Retina (tissue), 1 donor: ENCODE measurements at places on chromosomes 11 and 22.

GRCh38 chr11:18449251-18449650 is 6.4 kb upstream of the LDHAL6A start:
- DNase-seq = no peak

DNA sequence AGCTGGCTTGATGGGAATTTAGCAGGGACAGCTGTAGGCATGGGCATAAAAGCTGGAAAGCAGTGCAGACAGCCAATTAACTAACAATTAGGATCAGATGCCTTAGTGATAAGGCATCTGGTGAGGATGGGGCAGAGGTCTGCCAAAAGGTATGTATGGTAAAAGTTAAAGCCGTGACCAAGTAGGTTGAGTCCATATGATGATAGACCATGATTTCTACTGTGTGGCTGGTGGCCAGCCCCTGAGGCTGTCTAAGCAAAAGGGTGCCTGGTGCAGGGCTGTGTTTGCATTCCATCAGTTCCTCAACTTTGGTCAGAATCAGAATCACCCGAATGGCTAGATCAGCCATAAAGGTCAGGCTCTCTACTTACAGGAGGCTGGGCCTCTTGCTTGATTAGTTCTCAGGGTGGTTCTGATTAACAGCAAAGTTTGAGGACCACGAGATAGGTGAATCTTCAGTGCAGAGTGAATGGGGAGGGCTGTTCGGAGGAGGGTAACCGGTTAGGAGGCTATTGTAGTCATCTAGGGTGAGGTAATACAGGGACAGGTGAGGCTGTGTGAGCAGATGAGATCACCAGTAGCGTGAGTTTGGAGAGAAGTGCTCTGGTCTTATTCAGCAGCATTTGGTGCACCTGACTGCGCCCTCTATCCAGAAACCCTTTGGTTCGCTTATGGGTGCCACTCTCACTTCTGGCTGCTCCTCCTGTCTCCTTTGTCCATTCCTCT is 27.2 kb downstream of the PPFIBP2 start:
- DNase-seq = no peak

DNA sequence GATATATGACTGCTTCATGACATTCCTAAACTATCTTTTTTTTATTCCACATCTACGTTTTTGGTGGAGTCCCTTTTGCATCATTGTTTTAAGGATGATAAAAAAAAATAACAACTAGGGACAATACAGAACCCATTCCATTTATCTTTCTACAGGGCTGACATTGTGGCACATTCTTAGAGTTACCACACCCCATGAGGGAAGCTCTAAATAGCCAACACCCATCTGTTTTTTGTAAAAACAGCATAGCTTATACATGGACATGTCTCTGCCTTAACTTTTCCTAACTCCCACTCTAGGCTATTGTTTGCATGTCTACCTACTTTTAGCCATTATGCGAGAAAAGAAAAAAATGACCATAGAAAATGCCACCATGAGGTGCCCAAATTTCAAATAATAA is 13.2 kb downstream of the MS4A1 start:
- no peak for DNase-seq

- DNase-seq = no peak
Observed at GRCh38 chr11:27296497-27296896, 66.5 kb downstream of the CCDC34 start.

DNA sequence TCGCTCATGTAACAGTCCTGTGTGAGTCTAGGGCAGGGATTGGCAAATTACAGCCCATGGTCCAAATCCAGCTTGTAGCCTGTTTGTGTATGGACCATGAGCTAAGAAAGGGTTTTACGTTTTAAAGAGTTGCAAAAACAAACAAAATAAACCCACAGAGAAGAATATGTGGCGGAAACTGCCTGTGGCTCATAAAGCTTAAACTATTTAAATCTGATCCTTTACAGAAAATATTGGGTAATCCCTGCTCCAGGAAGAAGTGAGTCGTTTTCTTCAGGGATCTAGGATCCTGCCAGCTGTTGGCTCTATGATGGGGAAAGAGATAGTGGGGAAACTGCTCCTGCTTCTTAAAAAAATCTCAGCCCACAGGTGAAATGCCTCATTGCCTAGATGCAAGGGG is 3.4 kb upstream of the OR6Q1 start:
- DNase-seq = no peak

- DNase-seq = peak; percentile 61
Observed at GRCh38 chr11:11661326-11662040, 39.7 kb upstream of the GALNT18 start.

GRCh38 chr11:40125054-40125453 is 1334.4 kb downstream of the LRRC4C start:
- DNase-seq = no peak

DNA sequence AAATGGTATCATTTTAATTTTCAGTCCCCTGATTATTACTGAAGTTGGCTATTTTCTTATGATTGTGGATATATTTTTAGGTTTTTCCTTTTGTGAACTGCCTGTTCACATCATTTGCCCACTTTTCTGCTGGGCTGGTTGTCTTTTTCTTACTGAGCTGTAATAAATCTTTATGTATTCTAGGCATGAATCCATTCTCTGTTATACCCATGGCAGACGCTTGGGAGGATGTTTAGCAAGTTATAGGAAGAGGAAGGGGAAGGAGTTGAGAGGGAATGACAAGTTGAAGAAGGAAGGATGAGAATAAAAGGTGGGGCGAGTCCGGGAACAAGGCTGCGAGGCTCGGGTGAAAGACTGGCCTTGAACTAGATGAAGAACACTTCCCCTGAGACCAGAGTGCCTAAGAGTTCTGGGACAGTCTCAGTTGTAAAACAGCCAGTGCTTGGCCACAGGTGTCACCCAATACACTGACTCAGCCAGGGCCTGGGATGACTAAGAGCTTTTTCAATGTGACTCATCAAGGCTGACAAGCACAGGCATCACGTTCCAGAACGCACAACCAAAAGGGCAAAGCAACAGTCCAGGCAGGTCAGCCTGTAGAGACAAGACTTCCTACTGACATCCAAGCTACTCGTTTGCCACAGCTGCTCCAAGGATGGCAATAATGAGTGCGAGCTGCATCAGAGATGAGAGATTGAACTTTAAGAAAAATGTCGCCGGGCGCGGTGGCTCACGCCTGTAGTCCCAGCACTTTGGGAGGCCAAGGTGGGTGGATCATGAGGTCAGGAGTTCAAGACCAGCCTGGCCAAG is 35.2 kb downstream of the LRFN4 start:
- DNase-seq = no peak

- peak; percentile 89 for DNase-seq
Observed at GRCh38 chr11:118908901-118909618, 16.7 kb downstream of the BCL9L start.

- DNase-seq = no peak
Observed at GRCh38 chr11:30567644-30568043, 18.5 kb downstream of the MPPED2 start.

DNA sequence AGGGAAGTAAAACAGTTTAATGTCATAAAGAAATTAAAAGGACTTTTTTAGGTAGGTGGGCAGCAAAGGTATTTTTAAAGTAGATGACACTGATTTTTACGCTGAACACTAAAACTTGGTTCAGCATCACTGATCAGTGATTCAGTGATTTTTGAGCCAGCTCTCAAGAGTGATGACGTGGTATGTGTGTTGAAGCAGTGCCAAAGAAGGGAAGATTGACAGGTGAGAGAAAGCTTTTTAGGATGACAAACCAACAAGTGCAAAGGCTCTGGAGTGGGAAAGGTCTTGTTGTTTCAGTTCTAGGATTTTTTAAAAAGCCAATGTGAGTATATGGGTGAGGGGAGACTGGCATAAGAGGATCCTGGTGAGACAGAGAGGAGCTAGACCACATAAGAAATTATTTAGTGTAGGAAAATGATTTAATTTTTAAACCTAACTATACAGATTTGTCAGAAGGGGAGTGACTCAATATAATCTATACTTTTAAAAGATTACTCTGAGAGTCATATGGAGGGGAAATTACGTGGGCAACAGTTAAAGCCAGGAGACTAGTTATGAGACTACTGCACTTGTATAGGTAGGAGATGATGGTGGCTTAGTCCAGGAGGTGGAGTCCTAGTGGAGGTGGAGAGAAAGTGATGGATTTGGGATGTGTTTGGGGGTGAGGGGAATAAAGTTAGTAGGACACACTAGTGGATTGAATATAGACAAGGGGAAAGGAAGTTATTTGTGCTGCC is 17.6 kb upstream of the CALCB start:
- no peak for DNase-seq

DNA sequence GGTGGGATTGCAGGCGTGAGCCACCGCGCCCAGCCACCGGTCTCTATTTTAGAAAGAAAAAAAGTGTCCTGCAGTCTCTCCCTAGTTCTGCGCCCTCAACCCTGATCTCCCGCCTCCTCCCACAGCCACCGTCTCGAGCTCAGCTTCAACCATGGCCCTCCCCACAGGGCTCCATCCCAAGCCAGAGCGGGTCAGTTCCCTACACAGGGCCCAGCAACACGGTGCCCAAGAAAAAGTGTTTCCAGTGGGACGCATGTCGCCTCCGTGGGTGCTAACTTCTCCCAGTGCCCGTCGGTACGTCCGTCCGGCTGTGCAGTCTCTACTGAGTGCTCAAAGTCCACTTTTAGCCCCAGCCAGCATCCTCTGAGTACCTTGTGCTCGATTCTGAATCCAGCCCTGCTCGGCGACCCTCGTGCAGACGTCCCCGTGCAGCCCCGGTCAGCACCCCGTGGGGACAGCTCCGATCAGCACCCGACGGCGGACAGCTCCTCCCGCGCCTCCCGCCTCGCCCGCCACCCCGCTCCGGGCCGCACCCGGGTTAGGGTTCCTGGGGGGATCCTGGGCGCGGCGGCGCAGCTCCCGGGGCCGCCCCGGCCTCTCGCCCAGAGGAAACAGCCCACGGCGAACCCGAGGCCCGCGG is 657 bp upstream of the MAPK8IP2 start:
- DNase-seq = peak; percentile 83

DNA sequence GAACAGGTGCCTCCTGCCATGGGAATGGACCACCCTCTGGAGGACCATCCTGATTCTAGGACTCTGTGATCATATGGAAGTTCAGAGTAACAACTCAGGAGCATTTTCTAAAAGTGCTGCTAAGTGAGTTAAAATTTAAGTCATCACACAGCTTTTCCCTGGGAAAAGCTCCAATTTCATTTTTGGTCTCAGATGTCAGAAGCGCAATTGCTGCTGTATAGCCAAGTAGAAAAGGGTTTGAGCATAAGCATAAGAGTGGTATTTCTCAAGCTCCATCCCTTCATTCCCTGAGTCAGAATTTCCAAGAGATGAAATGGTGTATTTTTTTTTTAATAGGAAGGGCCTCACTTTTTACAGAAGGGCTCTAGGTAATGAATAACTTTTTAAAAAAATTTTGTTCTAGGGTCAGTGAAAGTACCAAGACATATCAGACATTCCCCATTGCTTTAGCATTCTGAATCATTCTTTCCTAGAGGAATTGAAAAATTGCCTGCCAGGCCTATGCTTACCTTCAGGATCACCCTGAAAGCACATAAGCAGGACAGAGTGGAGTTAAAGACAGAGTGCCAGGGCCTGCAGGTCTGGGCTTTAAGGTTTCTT is 564.5 kb upstream of the ISX start:
- no peak for DNase-seq

- no peak for DNase-seq
Observed at GRCh38 chr11:92633820-92634219, 335.6 kb upstream of the MTNR1B start.

DNA sequence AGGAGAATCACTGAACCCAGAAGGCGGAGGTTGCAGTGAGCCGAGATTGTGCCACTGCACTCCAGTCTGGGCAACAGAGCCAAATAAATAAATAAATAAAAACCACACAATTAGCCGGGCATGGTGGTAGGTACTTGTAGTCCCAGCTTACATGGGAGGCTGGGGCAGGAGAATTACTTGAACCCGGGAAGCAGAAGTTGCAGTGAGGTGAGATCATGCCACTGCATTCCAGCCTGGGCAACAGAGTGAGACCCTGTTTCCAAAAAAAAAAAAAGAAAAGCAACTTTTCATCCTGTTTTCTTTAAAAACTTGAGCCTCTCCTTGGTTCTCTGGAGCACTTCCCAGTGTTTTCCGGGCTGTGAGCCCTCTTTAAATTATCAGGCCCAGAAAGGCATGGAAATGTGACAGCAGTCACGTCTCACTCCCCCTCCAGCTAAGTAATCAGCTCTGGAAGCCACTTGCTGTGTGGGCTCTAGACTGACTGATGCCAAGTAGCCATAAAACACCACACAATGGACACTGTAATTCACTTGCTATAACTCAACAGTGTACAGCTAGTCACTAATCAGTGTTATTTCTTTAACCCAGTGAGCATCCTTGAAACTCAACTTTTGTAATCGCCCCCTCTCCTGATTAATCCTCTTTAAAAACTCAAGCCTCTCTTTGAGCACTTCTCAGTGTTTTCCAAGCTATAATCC is 13.0 kb upstream of the MCHR1 start:
- no peak for DNase-seq

- DNase-seq = no peak
Observed at GRCh38 chr22:31748490-31748889, 1.4 kb downstream of the PRR14L start.

DNA sequence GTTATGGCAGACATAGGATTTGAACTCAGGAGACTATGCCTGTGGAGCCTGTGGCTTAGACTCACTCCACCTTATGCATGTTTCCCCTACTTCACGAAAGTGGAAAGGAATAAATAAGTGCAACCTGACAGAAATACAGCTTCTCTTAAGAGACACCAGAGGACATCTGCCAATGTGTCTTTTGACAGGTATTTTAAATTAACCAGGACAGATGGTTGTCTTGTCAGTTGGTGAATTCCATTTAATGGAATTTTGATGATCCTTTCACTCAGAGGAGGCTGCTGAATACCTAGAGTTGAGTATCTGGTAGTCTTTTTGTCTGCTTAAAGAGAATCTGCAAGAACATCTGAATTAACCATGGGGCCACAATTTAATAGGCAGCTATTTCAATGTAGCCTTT is 46.1 kb downstream of the NELL1 start:
- DNase-seq = no peak

DNA sequence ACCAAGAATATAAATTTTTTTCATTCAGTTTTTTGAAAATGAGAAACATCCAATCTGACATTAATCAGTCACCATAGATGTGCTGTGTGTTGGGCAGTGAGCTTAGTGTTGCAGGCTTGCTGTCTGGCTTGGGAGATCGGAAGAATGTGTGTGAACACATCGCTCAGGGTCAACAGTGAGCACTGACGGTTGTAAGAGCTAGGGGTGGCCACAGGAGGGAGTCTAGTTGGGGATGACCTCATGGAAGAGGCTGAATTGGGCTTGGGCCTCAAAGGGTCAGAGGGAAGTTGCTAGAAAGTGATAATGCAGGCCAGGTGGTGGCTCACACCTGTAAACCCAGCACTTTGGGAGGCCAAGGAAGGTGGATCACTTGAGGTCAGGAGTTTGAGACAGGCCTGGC is 375.4 kb downstream of the DDX10 start:
- DNase-seq = no peak

DNA sequence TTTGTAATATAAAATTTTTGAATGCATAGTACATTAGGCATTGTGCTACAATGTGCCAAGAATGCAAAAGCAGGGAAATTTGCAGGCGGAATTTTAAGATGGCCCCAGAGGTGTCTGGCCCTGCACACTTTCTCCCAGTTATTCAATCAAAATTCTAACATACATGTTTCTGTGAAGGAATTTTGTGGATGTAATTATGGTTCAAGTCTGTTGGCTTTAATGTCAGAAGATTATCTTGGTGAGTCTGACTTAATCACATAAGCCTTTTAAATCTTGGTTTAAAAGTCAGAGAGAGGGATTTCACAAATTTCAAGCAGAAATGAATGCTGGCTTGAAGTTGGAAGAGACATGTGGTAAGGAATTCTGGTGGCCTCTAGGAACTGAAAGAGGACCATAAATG is 423.4 kb upstream of the CCDC179 start:
- no peak for DNase-seq
